CD14-positive monocyte (primary cell): ENCODE measurements at places on chromosomes 5 and 9. TPM values are rescaled to one million over a fixed set of nuclear protein-coding genes. Genes with fewer than 3 reads are reported as not detected.

DNA sequence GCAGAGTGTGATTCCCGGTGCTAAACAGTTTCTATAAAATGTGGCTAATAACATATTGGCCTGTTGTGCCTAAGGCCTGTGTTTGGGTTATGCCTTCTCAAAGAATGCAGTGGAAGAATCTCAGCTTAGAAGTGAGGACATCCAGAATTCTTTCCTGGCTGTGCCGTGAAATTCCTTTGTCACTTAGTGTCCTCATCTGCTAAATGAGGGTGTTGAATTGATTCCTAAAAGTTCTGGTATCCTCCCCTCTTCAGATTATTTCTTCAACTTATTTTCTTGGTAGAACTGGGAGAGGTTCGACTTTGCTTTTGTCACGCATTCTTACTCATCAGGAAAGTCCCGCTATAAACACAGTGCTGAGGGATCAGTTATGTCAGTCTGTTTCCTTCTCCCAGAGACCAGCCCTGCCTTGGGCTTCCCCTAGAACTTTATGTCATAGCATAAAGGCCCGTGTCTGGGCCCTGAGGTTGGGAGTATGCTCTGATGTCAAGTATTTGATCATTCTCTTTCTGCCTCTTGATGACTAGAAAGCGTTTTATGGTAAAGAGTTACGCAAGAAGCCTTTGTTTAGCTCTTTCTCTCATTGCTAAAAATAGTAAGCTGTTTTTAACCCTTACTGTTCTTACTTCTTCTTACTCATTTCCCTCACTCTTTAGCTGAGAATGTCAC is 29.5 kb downstream of the MTAP start:
- peak; percentile 87 for DNase-seq

- DNase-seq: no peak
Observed at GRCh38 chr5:32018476-32019436, 155.4 kb downstream of the GOLPH3 start.

DNA sequence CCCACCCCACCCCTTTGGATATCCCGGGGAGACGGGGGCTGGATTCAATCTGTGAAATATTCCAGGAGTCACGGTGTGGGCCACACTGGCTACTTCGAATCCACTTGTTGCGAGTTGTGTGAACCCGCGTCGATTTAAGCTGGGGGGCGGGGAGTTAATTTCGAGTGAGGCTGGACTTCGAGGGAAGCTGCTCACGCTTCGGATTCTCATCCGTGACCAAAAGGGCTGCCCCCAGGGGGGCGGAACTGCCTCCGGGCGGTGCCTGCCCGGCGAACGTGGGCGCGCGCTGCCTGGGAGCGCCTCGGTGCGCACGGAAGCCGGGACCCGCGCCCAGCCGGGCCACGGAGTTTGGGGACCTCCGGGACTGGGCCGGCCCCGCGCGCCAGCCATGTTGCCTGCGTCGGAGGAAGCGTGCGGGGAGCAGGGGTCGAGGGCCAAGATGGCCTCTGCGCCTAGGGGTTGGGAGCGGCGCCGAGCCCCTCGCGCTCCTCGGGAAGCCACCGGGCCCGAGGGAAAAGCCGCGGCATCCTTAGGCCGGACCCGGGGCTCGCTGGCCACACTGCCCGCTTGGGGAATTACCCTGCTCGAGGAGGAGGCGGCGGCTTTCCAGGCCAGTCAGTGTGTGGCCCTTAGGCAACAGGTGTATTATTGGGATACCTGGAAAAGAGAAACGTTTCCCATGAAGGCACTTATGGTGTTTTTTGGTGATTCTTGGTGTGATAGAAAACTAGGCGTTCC is 975 bp downstream of the OCLN start:
- no peak for DNase-seq

The SPATA31C2 gene
- polyA plus RNA-seq: not detected in 2 replicates
